ENCODE measurements at places on chromosomes 1 and 21.

DNA sequence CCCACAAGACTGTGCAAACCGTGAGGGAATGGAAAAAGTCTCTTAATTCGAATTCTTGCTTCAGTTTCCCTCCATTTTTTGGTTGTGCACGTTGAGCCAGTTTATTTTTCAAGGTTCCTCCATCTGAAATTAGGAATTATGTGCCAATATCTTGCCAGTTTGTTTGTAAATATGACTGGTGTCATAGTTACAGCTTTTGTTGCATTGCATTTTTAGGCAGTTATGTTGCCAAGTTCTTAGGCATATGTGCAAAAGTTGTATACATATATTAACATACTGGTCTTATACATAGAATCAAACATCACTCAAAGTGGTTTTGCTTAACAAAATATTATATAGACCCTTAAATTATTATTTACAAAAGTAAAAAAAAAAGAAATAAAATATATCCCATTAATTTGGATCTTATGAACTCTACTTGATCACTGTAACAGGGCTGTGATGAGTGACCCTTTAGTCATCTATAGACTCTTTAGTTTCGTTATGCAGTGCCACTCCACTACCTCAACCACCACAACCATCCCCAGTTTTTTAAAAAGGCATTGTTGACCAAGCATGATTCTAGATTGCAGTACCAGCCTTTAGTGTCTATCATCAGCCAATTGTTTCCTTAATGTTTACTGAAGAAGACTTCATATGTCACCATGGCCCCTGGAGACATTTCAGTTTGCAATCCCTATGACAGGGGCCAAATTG lies 20.9 kb upstream of the DYNLT5 start:
- DNase-seq: no peak

- DNase-seq: no peak
Observed at GRCh38 chr1:86499987-86500593, 31.4 kb downstream of the CLCA1 start.

DNA sequence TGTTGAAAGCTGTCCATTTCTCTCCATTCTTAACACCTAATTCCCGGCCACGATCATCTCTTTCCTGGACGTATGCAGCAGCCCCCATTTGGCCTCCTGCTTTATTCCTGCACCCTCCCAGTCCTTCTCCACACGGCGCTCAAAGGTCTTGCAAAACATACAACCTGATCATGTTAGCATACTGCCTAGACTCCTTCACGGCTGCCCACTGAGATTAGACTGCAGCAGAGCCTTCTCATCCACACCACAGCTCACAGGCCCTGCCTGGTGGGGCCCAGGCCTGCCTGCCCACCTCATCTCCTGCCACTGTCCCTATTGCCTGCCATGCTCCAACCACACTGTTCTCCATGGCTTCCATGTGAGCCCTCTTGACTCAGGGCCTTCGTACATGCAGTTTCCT lies 2.7 kb downstream of the GOLT1A start:
- DNase-seq: no peak

DNA sequence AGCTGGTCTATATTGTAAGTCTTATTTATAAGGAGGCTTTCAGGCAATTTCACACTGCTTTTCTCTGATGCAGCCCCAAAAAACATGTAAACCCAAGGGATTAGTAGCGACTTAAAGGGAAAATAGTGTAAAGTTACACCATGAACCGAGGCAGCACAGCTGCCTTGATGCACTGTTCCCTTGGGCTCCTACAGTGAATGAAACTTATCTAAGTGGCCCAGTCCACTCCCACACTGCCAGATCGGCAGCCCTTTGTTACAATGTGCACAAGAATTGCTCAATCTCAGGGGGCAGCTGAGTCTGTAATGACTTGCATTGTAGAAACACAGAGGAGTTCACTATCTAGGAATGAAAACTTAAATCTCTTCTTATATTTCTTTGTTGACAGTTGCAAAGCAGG lies 120.8 kb upstream of the ADGRL2 start:
- DNase-seq: no peak

GRCh38 chr21:41763398-41763931 lies 3.4 kb downstream of the RIPK4 start:
- DNase-seq: no peak

- DNase-seq: no peak
Observed at GRCh38 chr1:22729912-22730311, 19.3 kb downstream of the EPHB2 start.

DNA sequence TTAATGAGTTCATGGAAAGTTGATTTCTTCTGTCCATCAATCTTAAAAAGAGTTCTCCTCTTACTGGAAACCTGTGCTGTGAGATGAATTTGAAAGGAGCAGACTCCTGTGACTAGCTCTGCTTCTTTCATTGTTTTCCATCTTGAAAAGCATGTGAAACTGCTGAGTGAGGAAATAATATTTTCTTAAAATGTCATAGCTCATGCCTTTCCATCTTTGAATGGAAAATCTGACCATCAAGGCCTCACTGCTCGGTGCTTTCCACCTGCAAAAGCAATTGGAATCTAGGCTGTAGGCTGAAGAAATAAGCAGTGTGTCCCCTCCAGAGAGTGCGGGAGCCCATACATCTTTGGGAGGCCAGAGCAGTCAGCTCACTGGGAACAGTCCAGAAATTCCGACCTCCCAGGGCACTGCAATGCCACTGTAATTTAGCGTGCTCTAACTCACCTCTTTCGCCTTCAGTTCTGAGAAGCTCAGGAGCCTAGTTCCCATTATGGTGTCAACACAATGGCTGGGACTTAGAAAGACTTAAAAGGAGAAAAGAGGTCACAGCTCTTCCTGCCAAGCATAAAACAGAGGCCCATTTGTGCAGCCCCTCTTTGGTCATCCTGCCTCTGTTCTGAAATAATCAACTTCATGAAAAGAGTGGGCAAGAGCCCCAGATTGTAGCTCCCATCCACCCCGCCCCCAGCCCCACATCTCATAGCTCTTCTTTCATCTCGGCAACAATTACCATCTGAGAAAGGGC lies 50.4 kb upstream of the F3 start:
- DNase-seq: no peak

- DNase-seq: no peak
Observed at GRCh38 chr1:117747605-117748004, 141.8 kb downstream of the TENT5C start.

DNA sequence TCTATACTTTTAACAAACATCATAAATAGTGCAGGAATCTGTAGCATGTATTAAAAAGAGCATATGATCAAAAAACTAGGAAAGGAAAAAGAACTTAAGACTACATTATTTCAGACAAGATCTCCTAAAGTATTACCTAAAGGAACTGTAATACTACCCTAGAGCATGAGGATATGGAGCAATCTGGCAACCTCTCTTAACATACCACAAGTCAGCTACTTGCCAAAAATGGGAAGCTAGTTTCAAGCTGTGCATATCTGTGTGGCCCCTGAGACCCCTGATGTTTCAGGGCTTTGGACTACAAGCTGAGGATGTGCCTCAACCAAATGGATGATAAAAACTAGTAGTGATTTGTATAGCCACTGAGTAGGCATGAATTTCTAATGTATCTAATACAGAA lies 525.6 kb downstream of the PTBP2 start:
- no peak for DNase-seq

- DNase-seq: no peak
Observed at GRCh38 chr1:114746450-114747121, 11.2 kb downstream of the CSDE1 start.
